Activated CD4-positive, alpha-beta T cell treated with anti-CD3 and anti-CD28 coated beads, Interleukin-2, amount 10 ng/mL, durations not matched to agents 7 days and 5 days (primary cell): ENCODE measurements at places on chromosomes 2 and 18. TPM values are rescaled to one million over a fixed set of nuclear protein-coding genes. Genes with fewer than 3 reads are reported as not detected.
A peak's percentile ranks its signal among the peaks of the same experiment; 100 is the strongest.

DNA sequence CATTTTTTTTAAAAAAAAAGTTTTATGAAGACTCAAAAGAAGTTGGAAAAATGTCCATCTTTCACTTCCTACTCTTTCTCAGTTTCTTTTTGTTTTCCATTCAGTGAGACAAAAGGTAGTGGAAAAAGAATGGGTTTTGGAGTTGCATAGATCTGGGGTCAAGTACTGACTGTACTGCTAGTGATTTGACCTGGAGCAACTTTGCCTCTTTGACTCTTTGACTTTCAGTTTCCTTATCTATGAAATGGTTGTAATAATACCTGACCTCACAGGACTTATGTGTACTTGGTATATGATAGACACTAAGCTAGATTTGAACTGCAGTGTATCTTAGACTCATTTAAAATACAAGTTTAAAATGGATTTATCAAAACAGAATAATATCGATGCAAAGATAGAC, 3.5 kb upstream of the KCNE4 start:
- H3K4me3 ChIP-seq: no peak overlapping the region
- no peaks in the 10 kb centered on the region for H3K4me1 ChIP-seq
- no peaks in the 10 kb centered on the region for H3K27me3 ChIP-seq
- no peaks in the 10 kb centered on the region for H3K36me3 ChIP-seq

DNA sequence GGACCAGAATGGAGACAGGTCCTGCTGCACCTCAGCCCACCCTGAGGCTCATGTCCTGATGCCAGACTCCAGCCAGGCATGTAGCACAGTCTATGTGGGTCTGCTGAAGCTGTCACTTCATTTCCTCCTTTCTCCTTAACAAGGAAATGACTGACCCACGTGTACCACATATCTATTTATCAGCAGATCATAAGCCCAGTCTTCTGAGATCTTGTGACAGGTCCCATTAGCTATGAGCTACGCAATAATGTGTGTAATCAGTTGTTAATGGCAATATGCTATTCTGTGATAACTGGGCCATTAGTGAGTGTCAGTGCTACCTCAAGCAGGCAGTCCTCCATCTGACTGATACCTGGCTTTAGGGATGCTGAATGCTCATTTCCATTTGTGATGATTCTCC, 615.3 kb downstream of the BCL11A start:
- no peak for DNase-seq
- H3K27ac ChIP-seq: no peak overlapping the region
- no peak overlapping the region for H3K4me3 ChIP-seq
- H3K27me3 ChIP-seq: no peaks in the 10 kb centered on the region
- no peaks in the 10 kb centered on the region for H3K36me3 ChIP-seq
- H3K4me1 ChIP-seq: no peaks in the 10 kb centered on the region

- DNase-seq: peak; percentile 53
- peak overlapping the region; percentile 98 for H3K27ac ChIP-seq
- peaks cover 5% of the 10 kb centered on the region for H3K36me3 ChIP-seq
These were observed 1.8 kb upstream of the AGBL5 start for GRCh38 chr2:27049422-27050280.

GRCh38 chr2:194883711-194884110, 773.3 kb upstream of the SLC39A10 start:
- H3K36me3 ChIP-seq: no peaks in the 10 kb centered on the region
- no peaks in the 10 kb centered on the region for H3K4me1 ChIP-seq
- H3K27me3 ChIP-seq: peaks cover under 1% of the 10 kb centered on the region
- H3K4me3 ChIP-seq: no peak overlapping the region
- no peak overlapping the region for H3K27ac ChIP-seq

GRCh38 chr2:85033388-85033787, 62.4 kb downstream of the KCMF1 start:
- peaks cover 40% of the 10 kb centered on the region for H3K36me3 ChIP-seq
- no peak overlapping the region for H3K27ac ChIP-seq
- H3K4me1 ChIP-seq: peaks cover 5% of the 10 kb centered on the region
- no peak for DNase-seq
- H3K27me3 ChIP-seq: no peaks in the 10 kb centered on the region

Gene CAVIN2
- not detected for total RNA-seq

Gene UGT1A6
- not detected for total RNA-seq

Gene WDFY1
- 79.2 TPM for total RNA-seq

Gene STON1
- 1.9 TPM for total RNA-seq

Gene LOXHD1
- total RNA-seq: 0.25 TPM

Gene SCN9A
- total RNA-seq: 0.48 TPM
